ENCODE measurements at places on chromosomes 13 and 19. TPM values are rescaled to one million over a fixed set of nuclear protein-coding genes. Genes with fewer than 3 reads are reported as not detected.

- DNase-seq = no peak
These were observed 3.2 kb downstream of the CCDC106 start for GRCh38 chr19:55651236-55651635.

GRCh38 chr13:77732287-77732686, 34.8 kb downstream of the SLAIN1 start:
- no peak for DNase-seq

The CBY2 gene
- total RNA-seq = not detected

- DNase-seq = no peak
These were observed 1.4 kb downstream of the PEPD start for GRCh38 chr19:33520048-33520643.
